ENCODE measurements at places on chromosomes 12 and 14.

DNA sequence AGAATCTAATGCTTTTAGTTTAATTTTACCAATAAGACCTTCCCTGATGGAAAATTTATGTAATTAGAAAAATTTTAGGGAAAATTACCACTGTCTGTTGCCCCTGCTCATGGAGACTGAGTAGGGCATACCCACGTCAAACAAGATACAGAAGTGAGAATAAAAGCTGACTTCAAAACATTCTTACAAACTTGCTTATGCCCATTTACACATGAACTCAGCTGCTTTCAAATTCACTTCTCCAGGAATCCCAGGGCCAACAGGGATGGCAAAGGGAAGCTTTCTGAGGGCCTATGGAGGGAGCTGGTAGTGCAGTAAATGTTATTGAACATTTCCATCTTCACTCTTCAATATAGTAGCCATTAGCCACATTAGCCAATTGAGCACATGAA, 4.8 kb upstream of the NINJ2 start:
- DNase-seq = no peak

GRCh38 chr12:114414031-114414865, 8.3 kb upstream of the TBX5 start:
- DNase-seq = no peak

DNA sequence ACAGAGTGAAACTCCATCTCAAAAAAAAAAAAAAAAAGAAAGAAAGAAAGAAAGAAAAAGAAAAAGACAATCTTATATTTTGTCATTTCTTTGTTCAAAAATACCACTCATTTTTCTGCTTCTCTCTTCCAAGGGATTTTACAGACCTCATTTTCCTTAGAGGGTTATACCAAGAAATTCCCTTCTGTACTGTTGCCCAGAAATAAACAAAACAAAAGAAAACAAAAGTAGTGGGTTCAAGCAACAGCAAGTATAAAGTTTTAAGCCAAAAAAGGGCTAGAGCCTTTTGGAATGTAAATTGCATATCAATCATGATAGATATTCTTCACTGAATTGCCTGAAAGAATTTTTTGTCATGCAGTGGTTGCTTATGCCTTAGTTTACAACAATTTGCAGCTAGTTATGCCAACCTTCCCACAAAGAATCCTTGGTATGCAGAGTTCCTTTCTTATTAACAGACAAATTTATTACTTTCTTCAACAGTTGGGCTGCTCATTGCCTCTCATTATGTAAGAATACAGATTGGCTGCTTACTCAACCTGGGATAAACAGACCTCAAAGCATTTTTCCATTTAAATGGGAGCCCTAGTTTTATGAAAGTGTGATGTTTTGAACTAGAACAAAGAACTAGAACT, 129.1 kb upstream of the PPFIA2 start:
- no peak for DNase-seq

DNA sequence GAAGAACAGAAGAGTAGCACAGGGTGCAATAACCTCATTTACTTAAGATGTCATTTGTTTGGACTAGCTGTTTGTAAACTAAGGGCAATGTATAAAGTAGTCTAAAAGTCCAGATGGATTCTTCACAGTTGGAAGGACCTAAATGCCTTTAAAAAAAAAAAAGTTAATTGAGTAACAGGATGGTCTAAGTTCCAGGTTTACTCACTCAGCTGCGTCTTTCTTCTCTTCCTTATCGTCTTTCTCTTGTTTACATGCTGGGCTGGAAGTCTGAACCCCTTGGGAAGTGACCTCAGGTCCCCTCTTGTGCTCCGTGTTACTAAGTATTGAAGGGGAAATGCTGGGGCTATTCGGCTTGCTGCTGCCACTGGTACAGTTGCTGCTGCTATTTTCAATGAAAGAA, 82.5 kb downstream of the SH2B3 start:
- DNase-seq = peak; percentile 84

GRCh38 chr12:46585854-46586621, 213.5 kb upstream of the SLC38A2 start:
- DNase-seq = peak; percentile 58

DNA sequence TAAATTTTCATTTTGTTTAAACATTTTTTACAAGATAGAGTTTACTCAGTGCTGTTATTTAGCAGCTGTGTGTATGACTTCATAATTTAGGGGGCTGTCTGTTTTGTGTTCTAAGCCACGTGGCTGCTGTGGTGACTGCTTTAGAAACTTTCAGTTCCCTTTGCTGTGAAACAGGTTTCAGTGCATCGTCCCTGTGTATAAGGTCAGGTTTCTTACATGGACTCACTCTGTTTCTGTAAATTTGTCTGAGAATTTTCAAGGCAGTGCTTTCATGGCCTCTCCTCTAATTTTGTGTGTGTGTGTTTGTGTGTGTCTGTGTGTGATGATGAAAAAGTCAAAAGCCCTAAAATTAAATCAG, 32.4 kb downstream of the BICD1 start:
- peak; percentile 62 for DNase-seq

- DNase-seq = no peak
Observed at GRCh38 chr14:102754370-102755262, 22.6 kb upstream of the TRAF3 start.

GRCh38 chr12:127657036-127657435, 609.9 kb upstream of the TMEM132C start:
- DNase-seq = no peak

- no peak for DNase-seq
Observed at GRCh38 chr14:76088771-76089571, 62.8 kb upstream of the GPATCH2L start.

GRCh38 chr12:99157946-99158345, 489.6 kb upstream of the GARIN6 start:
- DNase-seq = no peak

GRCh38 chr12:389142-390096, at the start of gene KDM5A:
TSS of gene KDM5A (minus strand) at chr12:389320. CDS start at chr12:389091, 229 bp downstream.
- DNase-seq = peak; percentile 96

DNA sequence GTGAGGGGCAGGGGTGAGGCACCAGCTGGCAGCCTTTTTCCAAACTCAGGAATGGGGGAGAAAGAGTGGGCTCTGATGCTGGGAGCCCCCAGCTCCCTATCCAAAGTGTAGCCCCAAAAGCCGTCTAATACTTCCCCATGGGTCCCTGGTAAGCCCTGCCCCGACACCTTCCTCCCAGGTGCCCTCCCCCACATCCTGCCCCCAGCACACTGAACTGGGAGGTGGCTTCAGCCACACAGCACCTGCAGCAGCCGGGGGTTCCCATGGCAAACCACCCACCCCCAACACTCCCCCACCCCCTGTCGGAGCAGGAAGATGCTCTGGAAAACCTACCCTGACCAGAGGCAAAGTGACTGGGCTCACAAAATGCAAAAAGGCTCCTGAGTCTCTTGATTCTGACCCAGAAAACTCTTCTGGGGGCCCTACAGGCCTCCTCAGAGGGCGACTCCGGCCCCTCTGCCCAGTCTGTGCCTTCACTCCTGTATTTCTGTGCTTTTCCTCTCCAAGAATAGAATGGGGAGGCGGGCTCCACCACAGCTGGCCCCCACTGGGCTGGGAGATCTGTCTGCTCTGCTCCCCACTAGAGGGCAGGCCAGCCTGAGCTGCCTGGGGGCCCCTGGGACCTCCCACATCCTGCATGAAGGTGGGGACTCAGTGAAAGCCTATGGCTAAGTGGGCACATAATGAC, 81.6 kb downstream of the ITPK1 start:
- DNase-seq = no peak

- no peak for DNase-seq
Observed at GRCh38 chr12:40104461-40105264, 1.2 kb downstream of the SLC2A13 start.

DNA sequence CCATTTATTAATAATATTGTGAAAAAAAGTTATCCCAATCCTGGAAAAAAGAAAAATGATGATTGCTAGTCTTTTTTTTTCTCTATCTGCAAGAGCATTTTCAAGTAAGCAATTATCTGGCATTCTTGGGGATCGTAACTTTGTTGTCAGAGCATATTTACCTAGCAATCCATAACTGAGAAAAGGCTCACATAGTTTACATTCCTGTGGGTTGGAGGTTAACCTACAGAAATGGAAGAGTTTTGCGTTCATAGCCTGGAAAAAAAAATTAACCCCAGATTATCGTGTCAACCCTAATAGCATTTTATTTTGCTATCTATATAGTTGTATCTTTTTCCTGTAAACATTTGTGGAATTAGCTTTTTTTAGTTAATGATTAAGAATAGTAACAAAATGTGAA, 292.3 kb downstream of the DAD1 start:
- peak; percentile 55 for DNase-seq

GRCh38 chr12:90925562-90925961, 29.4 kb downstream of the CCER1 start:
- DNase-seq = no peak

DNA sequence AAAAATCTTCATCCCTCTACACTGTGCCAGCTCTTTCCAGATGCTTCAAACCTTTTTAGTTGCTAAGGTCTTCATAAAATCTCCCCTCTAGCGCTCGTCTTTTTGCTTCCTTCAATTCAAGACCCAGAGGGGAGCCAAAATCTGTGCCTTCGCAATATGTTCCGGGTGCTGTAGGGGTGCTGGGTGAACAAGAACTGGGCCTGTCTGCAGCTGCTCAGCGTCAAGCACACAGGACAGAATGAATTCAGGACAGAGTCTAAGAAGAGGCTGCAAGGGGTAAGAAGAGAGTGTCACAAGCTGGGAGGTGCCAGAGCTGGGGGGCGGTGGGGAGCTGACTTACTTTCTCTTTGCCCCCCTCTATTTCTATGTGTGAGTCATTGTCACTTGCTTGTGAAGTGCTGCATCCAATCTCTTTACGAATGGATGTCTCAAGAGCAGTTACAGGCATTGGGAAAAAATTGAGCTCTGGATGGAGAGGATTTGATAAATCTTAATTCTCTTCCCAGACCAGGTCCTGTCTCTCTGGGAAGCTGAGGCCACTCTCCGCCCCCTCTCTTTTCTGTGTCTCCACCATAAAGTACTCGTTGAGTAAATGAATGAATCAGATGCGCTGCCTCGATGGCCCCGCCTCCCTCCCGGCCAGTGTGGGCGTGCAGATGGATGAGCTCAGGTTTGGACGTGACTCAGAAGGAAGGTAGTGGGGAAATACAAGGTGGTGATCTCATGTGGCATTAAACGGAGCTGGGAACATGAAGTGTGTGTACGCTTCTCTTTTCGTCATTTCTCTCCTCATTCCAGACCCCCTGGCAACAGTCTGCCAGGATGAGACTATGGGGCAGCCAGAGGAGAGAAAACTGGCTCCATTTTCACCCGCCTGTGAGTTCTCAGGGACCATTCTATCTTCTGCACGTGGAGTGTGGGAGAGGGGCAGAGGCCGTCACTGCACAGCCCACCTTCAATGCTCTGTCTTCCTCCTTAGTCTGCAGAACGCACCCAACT, 91.3 kb downstream of the TSPAN9 start:
- DNase-seq = peak; percentile 98

DNA sequence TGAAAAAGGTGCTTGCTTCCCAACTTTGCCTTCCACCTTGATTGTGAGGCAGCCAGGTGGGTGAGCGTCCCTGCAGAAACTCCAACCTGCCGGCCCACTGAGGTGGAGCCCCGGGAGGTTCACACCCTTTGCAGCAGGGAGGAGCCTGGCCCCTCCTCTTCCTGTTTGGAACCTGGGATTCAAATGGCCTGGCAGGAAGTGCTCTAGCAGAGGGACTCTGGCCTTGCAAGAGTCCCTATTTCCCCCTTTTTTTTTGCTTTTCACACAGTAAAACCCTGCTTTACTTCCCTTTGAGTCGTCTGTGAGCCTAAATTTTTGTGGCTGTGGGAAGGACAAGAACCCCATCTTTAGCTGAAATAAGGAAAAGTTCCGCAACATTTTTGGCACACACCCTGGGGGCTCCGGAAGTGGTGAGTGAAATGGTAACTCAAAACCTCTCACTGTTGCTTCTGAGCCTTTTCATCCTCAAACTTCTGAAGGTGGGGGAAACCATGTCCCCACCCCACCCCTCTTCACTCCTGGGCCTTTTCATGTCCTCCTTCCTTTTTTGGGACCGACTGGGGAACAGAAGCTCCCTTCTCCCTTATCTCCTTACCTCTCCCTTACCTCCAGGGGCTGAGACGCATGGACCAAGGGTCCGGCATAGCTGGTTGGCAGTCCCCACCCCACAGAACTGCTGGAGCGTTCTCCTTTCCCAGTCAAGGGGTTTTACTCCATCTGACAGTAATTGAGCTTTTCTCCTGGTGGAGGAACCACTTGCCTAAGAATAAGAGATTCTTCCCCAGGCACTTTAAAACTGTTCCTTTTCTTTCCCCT, 102.0 kb downstream of the KCNMB4 start:
- DNase-seq = no peak

- no peak for DNase-seq
Observed at GRCh38 chr14:81337073-81337472, 63.1 kb downstream of the STON2 start.

DNA sequence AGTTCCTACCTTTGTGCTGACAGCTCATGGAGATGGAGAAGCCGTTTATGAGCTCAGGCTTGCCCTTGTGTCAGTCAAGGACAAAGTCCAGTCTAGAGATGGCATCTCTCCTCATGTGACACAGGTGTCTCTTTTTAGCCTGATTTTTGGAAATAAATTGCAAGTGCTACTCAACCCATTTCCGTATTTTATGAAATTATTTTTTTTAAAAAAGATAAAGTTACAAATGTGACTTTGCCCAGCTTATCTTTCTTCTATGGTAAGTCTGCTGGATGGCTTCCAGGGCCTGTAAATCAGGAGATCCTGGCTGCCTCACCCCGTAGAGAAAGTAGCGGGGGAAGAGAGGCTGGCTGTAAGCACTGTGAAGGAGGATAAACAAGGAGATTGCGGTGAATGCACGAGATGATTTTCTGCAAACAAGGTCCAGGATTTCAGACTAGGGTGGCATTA, 169.7 kb downstream of the MYRFL start:
- DNase-seq = peak; percentile 64

DNA sequence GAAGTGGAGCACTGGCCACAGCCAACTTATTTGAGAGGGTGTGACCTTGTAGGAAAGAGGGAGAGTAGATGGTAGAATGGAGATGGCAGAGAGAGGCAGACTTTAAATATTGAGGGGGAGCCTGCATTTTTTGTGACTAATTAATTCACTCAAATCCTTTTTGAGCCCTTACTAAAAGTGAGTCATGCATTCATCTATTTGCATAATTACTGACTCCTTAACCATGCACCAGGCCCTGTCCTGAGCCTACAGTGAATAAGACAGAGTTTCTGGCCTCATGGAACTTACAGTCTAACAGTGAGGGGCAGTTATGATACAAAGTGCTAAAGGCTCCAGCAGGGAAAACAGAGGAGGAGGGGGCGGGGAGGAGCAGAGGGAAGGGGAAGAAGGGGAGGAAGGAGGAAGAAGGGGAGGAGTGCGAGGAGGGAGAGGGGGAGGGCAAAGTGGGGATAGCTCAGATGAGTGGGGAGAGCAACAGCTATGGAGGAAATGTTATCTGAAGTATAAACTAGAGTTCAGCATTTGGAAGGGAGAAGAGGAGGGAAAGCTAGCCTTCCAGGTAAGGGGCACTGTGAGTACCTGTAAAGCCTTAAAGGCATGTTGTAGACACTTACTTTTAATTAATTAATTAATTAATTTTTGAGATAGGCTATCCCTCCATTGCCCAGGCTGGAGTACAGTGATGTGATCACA, 7.5 kb upstream of the CTDSP2 start:
- DNase-seq = no peak

GRCh38 chr14:69682621-69683263, 71.3 kb downstream of the SUSD6 start:
- DNase-seq = no peak

GRCh38 chr12:4742416-4742970, 22.3 kb downstream of the GALNT8 start:
- no peak for DNase-seq

GRCh38 chr12:53935383-53936341, 3.0 kb upstream of the HOXC13 start:
- no peak for DNase-seq

- DNase-seq = no peak
Observed at GRCh38 chr12:127592245-127592644, 674.7 kb upstream of the TMEM132C start.
